ENCODE measurements at places on chromosomes 3 and 15. TPM values are rescaled to one million over a fixed set of nuclear protein-coding genes. Genes with fewer than 3 reads are reported as not detected.

CLEC3B gene
- total RNA-seq = 34.4 TPM

GOLGA6D gene
- total RNA-seq = not detected

SPESP1 gene
- 4.8 TPM for total RNA-seq

SUSD5 gene
- 7.4 TPM for total RNA-seq

ZNF662 gene
- total RNA-seq = 16.6 TPM

TMPRSS7 gene
- 0.46 TPM for total RNA-seq

C2CD4B gene
- total RNA-seq = 1.2 TPM
